ENCODE measurements at places on chromosomes 5 and 9. TPM values are rescaled to one million over a fixed set of nuclear protein-coding genes. Genes with fewer than 3 reads are reported as not detected.

CTXN3 gene
- total RNA-seq = not detected

FREM1 gene
- 0.85 TPM for total RNA-seq

OBP2B gene
- total RNA-seq = not detected

PHYKPL gene
- 89.3 TPM for total RNA-seq

ITGA1 gene
- 42.7 TPM for total RNA-seq

GRCh38 chr9:116055536-116055935 lies 98.1 kb upstream of the PAPPA start:
- H3K27me3 ChIP-seq = no peaks in the 10 kb centered on the region
- H3K4me1 ChIP-seq = no peaks in the 10 kb centered on the region
- H3K36me3 ChIP-seq = no peaks in the 10 kb centered on the region
- no peak for DNase-seq

DNA sequence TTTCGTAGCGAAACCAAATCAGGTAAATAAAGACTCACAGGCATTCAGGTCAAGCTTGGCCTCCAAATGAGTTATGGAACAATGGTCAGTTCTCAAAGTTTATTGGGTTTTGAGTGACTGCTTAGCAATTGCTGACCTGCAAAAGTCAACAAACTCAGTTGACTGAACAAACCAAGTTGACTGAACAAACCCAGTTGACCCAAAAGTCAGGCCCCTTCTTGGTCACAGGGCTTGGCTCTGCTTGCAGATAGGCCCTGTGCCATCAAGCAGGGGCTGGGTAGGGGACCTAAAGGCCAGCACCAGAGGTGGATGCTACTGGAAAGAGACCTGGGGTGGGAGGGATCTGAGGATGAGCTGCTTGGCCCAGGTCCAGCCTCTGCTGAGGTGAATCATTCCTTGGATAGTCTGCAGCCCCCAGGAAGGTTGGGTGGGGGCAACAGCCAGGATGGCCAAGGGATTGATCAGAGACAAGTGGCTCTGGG lies 64.6 kb downstream of the GADD45G start:
- H3K27ac ChIP-seq = no peak overlapping the region
- H3K36me3 ChIP-seq = no peaks in the 10 kb centered on the region
- DNase-seq = no peak
- no peak overlapping the region for H3K4me3 ChIP-seq
- H3K27me3 ChIP-seq = no peaks in the 10 kb centered on the region

DNA sequence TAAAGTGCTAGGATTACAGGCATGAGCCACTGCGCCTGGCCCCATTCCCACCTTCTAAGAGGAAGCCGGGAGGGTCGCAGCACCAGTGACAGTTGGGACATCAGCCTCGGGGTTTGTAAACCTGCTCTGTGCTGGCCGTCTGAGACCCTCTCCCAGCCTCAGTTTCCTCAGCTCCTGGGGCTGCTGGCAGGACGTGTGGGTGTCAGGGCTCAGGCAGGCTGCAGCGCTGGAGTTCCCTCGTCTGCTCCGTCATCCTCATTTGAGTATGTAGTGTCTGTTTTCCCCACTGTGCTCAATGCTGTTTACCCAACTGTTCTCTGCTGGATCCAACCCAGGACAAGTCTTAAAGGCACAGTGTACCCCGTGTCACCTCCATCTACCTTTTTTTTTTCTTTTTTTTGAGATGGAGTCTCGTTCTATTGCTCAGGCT lies 2.0 kb upstream of the NINJ1 start:
- H3K27me3 ChIP-seq = no peaks in the 10 kb centered on the region
- H3K4me3 ChIP-seq = no peak overlapping the region
- H3K36me3 ChIP-seq = no peaks in the 10 kb centered on the region
- H3K4me1 ChIP-seq = peaks cover 20% of the 10 kb centered on the region
- no peak overlapping the region for H3K27ac ChIP-seq

DNA sequence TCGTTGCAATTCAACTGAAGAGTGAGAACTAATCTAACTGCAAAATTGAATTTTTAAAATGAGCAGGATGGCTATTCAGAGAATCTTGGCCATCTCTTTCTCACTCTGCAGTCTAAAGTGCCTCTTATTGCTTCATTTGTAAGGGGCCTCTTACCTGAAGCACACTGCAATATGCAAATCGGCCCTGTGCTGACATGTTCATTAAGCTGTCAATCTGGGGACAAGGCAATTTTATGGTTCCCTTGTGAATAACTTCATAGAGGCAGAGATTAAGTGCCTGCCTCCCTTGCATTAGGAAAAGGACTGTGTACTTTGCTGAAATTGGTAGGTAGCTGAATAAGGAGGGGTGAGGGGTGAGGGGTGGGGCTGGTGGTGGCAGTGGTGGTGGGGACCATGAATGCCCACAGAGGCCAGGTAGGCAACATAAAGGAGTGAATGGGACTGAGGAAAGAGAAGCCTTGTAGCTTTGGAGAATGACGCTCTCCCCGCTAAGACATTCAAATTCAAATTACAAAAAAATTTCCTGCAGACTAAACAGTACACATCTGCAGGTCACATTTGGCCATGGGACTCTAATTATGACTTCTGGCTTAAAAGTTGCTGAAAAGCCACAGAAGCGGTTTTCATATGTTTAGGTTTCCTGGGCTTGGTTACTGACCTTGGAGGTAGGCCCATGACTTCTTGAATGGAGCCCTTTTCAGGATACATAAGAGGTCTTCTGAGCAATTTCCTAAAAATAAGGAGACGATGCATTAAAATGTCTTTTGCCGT lies 25.0 kb downstream of the TNFSF8 start:
- H3K27ac ChIP-seq = no peak overlapping the region
- no peak for DNase-seq
- H3K27me3 ChIP-seq = no peaks in the 10 kb centered on the region
- no peaks in the 10 kb centered on the region for H3K4me1 ChIP-seq
- no peak overlapping the region for H3K4me3 ChIP-seq
- H3K36me3 ChIP-seq = no peaks in the 10 kb centered on the region

DNA sequence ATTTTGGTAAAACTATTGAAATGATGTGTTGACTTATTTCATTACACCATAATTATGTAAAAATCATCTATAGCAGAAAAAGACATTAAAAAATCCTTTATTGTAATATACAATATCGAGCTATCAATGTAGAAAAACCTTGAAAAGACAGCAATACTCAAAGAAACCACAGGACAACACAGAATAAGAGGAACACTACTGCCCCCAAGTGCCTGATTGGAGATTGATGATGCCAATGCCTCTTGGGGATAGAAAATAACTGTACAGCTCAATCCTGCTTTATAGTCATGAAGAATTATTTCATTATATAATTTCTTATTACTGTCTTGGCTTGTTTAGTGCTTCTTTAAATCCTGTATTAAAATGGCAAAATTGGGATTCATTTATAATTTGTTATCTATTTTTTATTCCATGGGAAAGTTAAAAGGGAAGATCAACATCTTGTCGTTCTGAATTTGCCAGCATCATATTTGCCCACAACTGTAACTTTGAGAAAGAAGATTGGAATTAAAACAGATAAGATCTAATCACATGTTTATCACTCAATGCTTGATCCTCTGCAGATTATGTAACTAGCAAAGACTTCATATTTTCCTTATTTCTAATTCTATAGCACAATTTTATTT lies 337.5 kb downstream of the CDH9 start:
- no peaks in the 10 kb centered on the region for H3K36me3 ChIP-seq
- no peak overlapping the region for H3K4me3 ChIP-seq
- no peaks in the 10 kb centered on the region for H3K4me1 ChIP-seq
- DNase-seq = no peak
- no peaks in the 10 kb centered on the region for H3K27me3 ChIP-seq

DNA sequence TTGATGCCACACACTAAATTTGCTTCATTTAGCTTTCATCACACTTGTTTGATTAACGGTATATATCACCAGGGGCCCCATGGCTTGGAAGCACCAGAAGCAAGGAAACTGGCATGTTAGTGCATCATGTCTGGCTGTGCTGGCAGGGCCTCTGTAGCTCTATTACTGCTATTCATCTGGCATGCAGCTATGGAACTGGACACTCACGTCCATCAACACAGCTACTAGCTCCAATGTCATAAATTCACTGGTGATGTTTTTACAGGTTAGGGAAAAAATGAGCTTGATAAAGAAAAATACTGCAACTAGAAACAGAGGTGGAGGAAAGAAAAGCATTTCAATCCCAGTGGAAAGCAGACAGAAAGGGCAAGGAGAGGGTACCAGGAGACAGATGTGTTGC lies 343.2 kb downstream of the DEPDC1B start:
- no peaks in the 10 kb centered on the region for H3K36me3 ChIP-seq
- no peaks in the 10 kb centered on the region for H3K27me3 ChIP-seq
- H3K4me1 ChIP-seq = no peaks in the 10 kb centered on the region
- H3K4me3 ChIP-seq = no peak overlapping the region
- no peak overlapping the region for H3K27ac ChIP-seq
- no peak for DNase-seq

DNA sequence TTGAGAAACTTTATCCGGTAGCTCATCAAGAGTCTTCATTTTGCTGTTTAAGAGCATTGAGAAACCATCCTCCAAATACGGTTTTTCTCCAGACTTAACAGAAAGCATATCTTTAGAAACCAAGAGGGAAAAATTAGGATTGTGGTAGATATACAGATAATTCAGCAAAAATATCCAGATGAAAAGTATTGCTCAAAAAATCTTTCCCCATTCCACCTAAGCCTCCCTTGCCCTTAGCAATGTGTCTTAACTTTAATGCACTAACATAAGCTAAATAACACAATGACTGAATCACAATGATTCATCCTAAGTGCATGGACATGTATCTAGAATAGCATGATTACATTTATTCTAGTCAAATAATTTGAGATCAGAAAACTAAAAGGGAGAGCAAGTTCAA lies 130.3 kb upstream of the TARS1 start:
- H3K27me3 ChIP-seq = no peaks in the 10 kb centered on the region
- no peak overlapping the region for H3K4me3 ChIP-seq
- H3K27ac ChIP-seq = no peak overlapping the region
- H3K4me1 ChIP-seq = peaks cover 10% of the 10 kb centered on the region
- DNase-seq = no peak

DNA sequence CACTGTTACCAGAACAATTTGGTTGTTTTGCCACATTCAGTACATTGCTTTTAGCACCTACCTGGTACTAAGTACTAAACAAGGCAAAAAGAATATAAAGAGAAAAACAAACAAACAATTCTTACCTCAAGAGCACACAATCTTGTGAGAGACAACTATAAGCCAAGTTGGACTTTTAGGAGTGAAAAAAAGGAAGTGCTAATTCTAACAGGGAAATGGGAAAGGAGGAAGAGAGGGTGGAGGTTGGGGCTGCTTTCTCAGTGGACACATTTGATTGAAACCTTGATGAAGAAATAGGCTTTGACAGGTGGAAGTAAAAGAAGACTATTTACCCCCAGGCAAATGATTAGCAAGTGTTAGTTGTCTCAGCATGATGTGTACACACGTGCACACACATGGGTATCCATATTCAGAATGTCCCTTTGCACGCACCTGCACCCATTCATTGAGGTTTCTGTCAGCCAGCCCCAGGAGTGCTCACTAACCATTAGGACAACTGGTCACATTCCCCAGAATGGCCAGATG lies 302.6 kb downstream of the ACTL7B start:
- no peak overlapping the region for H3K4me3 ChIP-seq
- no peaks in the 10 kb centered on the region for H3K4me1 ChIP-seq
- DNase-seq = no peak
- no peaks in the 10 kb centered on the region for H3K27me3 ChIP-seq

DNA sequence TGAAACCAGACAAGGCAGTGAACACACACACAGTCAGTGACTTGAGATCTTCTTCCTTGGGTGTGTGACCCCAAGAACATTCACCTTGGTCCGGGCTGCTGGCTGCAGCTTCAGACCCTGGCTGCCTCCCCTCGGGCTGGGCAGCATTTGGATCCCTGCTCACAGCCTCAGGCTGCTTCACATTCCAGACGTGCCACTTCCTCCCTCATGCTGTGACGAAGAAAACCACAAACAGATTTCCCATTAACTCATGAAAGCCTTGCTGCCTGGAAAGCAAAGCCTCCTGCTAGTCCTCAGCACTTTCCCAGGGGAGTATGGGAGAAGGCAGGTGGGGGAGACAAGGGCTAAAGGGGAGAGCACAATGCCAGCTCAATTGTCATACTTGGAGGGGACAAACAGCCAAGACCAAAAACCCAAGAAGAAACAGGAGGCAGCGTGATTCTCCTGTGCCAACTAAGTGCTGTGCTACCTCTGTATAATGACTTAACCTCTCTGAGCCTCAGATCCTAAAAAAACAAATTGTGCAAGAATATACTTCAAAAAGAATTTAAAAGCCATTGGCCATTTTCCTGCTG lies 594.6 kb upstream of the BRINP1 start:
- H3K27ac ChIP-seq = peak overlapping the region; percentile 70
- peaks cover 14% of the 10 kb centered on the region for H3K4me1 ChIP-seq
- no peak for DNase-seq
- no peaks in the 10 kb centered on the region for H3K36me3 ChIP-seq

DNA sequence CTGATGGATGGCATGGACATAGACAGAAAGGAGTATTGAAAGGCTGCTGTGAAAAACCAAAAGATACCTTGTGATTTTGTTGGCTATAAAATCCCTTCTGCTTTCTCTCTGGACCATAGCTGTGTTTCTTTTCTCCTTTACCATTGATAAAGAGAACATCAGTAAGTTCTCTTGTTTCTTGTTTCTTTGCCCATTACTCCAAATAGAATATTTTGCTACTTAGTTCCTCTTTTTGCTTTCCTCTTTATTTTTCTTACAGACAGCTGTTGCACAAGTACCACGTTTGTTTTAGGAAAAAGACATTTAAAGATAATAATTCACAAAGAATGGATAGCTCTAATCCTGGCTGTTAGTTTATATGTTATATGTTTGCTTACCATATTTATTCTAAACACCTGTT lies 1129.2 kb downstream of the DTWD2 start:
- no peaks in the 10 kb centered on the region for H3K27me3 ChIP-seq
- no peak for DNase-seq
- no peaks in the 10 kb centered on the region for H3K4me1 ChIP-seq
- H3K27ac ChIP-seq = no peak overlapping the region

DNA sequence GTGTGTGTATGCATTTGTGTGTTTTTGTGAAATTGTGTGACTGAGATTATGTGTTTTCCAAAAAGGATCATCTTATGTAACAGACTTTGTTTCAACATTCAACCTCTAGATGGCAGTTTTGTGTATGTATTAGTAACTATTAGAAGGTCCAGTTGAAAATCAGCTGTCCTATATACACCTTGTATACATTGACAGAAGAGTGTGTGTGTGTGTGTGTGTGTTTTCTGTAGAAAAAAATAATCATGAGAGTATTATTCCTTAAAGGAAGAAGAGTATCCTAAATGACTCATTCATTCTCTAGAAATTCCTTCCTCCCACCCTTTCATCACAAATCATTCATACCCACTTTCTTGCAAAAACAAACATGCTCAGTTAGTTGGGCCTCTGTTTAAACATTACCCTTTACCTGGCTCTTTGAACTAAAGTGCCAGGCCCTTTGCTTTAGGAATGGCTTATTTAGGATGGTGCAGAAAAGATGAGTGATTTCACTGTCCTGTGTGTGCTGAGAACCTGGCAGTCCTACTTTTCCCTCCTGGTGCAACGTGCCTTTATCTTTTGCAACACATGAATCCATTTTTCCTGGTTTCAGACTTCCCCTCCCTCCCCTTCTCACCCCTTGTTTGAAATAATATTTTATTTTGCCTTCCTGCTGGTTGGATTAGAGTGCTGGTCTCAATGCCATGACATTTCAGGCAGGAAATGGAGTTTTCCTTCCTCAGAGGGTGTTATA lies 152.2 kb downstream of the ARHGAP26 start:
- H3K4me3 ChIP-seq = no peak overlapping the region
- no peaks in the 10 kb centered on the region for H3K27me3 ChIP-seq
- no peak overlapping the region for H3K27ac ChIP-seq
- peaks cover 4% of the 10 kb centered on the region for H3K36me3 ChIP-seq
- no peaks in the 10 kb centered on the region for H3K4me1 ChIP-seq
- DNase-seq = no peak

GRCh38 chr9:4517274-4517673 lies 27.0 kb downstream of the SLC1A1 start:
- no peak overlapping the region for H3K4me3 ChIP-seq
- no peaks in the 10 kb centered on the region for H3K27me3 ChIP-seq
- no peak overlapping the region for H3K27ac ChIP-seq
- no peaks in the 10 kb centered on the region for H3K4me1 ChIP-seq
